Tibial nerve (tissue), 4 donors: ENCODE measurements at places on chromosomes 2 and 18. TPM values are rescaled to one million over a fixed set of nuclear protein-coding genes. Genes with fewer than 3 reads are reported as not detected.

DNA sequence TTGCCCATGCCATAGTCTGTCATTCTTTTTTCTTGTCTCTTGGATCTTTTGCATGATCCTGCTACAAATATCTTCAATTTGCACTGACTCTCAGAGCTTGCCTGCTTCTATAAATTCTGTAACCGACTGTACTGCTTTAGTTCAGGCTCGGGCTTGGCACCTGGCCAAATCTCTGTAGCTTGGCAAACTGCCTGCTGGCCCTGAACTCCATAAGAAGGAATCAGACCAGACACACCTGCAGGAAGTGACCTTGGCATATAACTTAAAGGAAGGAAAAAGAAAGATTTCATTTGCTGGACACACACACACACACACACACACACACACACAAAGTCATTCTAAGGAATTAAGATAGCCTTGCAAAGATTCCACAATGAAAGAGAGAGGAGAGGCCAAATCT lies 291.2 kb upstream of the DDX18 start:
- H3K4me1 ChIP-seq = no peaks in the 10 kb centered on the region
- no peak overlapping the region for H3K4me3 ChIP-seq
- no peaks in the 10 kb centered on the region for H3K36me3 ChIP-seq
- peak; percentile 16 for DNase-seq

The MC4R gene
- total RNA-seq = not detected

DNA sequence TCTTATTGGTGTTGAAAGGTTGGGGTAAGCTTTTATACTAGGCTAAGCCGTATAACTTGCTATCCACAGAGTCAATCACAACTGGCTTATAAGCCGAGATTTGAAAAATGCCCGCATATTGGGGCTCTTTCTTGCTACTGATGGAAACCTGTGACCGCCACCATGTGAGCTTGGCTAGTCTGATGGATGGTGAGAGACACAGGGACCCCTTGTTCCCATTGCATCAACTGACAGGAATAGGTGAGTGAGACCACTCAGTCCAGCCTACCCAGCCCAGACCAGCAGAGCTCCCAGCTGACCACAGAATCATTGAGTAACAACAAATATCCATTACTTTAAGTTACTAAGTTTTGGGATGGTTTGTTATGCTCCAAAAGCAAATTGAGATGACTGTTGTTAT lies 676.4 kb upstream of the HS6ST1 start:
- H3K36me3 ChIP-seq = no peaks in the 10 kb centered on the region
- H3K4me3 ChIP-seq = no peak overlapping the region
- H3K27ac ChIP-seq = no peak overlapping the region
- DNase-seq = no peak

The TCF23 gene
- total RNA-seq = not detected

GRCh38 chr2:188079196-188079595 lies 212.5 kb upstream of the GULP1 start:
- H3K36me3 ChIP-seq = no peaks in the 10 kb centered on the region
- no peaks in the 10 kb centered on the region for H3K4me1 ChIP-seq

The PLCD4 gene
- total RNA-seq = 20.1 TPM

The REG1B gene
- 2.1 TPM for total RNA-seq

DNA sequence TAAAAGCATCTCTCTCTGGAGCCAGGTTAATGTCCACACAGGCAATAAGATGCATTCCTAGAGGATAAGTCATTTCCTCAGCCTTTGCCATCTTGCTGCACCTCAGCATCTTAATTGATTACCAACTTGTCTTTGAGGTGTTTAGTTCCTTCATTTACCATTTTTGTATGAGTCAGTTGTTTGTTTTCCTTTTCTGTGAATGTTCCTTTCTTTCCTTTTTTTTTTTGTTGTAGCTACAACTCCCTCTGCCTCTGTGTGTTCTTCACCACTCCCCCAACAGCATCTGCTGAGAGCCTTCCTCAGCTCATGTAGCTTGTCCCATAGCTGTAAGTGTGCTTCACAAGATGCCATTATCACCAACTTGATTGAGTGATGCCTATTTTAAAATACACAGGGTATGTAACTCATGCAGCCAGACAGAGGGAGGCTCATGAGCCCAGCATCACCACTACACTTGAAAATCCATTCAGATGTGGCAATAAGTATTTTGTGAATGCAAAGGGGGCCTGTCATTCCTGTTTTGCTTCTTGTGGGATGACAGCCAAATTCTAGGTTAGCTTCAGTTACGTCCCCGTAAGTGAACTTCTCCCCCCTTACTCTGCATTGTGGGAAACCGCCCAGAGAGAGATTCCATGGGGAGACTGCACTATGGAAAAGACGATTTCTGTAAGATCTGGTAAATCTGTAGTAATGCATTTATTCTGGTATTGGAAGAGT lies 315.9 kb upstream of the ZEB2 start:
- no peaks in the 10 kb centered on the region for H3K27me3 ChIP-seq
- H3K36me3 ChIP-seq = no peaks in the 10 kb centered on the region
- DNase-seq = no peak
- peaks cover 21% of the 10 kb centered on the region for H3K4me1 ChIP-seq
- H3K27ac ChIP-seq = no peak overlapping the region
